NCI-H146 (cell line): ENCODE measurements at places on chromosomes 12 and 14.

DNA sequence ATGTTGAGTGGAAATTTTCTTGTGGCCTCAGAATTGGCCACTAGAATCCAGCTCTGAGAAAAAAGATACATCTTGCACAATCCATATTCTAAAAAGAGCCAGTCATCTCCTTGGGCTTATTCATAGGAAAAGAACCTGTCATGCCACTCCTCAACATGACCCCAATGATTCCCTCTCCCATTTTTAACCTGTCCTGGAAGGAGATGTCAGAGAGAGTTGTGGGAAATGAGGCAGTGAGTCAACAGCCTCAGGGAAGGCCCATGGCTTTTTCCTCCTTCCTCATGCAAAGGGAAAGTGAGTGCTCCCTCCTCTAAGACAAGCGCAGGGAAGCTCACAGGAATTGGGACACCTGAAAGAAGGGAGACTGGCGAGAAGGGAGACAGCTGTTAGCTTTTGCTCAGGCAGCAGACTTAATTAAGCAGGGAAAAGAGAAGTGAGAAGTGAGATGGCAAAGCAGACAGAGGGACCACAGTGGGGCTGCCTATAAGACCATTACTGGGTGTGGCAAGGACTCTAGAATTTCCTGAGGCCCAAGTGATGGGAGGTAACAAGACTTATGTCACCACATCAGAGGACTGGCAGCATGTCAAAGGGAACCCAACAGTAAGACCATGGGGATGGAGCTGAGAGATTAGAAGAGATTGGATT, 10.2 kb upstream of the DHRS7 start:
- no peak for DNase-seq

DNA sequence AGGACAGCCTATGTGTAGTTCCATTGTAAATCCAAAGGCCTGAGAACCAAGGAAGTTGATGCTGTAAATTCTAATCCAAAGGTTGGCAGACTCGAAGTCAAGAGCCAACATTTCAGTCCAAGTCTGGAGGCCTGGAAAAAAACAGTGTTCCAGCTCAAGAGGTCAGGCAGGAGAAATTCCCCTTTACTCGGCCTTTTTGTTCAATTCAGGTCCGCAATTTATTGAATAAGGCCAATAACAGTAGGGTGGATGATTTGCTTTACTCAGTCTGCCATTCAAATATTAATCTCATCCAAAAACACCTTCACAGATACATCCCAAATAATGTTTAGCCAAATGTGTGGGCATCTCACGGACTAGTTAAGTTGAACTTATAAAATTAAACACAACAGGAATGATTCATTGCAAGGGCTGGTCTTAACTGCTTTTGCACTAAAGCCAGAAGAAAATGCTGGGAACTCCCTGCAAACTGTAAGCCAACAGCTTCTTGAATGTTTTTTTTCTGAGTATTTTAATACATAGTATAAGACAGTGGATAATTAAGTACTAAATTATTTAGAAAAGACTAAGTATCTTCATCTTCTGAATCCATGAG, 197.4 kb upstream of the GARIN6 start:
- DNase-seq, result no peak

DNA sequence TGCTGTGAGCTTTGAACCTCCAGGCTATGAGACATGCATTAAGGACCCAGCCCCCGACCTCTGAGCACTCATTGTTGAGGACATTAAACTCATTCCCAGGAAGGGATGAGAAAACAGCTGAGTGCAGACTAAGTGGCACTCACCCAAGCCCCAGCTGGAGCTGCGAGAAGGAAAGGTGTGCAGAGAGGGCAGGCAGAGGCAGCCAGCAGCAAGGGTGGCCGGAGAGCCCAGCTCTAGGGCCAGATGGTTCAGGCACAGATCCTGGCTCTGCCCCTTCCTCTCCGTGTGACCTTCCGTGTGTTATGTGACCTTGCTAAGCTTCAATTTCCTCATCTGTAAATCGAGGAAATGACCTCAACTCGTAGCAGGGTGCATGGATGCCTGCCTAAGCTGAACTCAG, 3.7 kb downstream of the TSPAN11 start:
- DNase-seq, result no peak

GRCh38 chr12:3944620-3945019, 71.4 kb upstream of the PARP11 start:
- DNase-seq, result no peak
